A549 treated with RU486 at 1 μM for 4 hours (cell line): ENCODE measurements at places on chromosomes 7 and 10. TPM values are rescaled to one million over a fixed set of nuclear protein-coding genes. Genes with fewer than 3 reads are reported as not detected.

The FAM237B gene
- total RNA-seq = not detected in 5 replicates

The NOBOX gene
- total RNA-seq = not detected in 5 replicates

The ACBD7 gene
- 0.68 to 1.3 TPM (median 0.87 TPM) in 5 replicates for total RNA-seq

The C7orf57 gene
- total RNA-seq = 0.17 to 0.32 TPM (median 0.21 TPM) in 4 of 5 replicates, not detected in the other

The NEUROG3 gene
- total RNA-seq = not detected in 5 replicates

The PLAC9 gene
- 0.46 TPM in 1 of 5 replicates, not detected in the others for total RNA-seq

The EPO gene
- 0.07 to 0.23 TPM in 2 of 5 replicates, not detected in the others for total RNA-seq

The PCGF5 gene
- 30.6 to 36.9 TPM (median 35.2 TPM) in 5 replicates for total RNA-seq

The UBN2 gene
- 1.2 to 3.9 TPM (median 2.7 TPM) in 5 replicates for total RNA-seq

The IFRD1 gene
- 24.9 to 36.9 TPM (median 33.0 TPM) in 5 replicates for total RNA-seq

The PNLIPRP2 gene
- total RNA-seq = 0.10 to 0.32 TPM in 2 of 5 replicates, not detected in the others

The RPEL1 gene
- 0.08 TPM in 1 of 5 replicates, not detected in the others for total RNA-seq

The CUBN gene
- 0.02 to 0.30 TPM (median 0.03 TPM) in 5 replicates for total RNA-seq

The ATP5MK gene
- total RNA-seq = 250 to 552 TPM (median 478 TPM) in 5 replicates

The DGKI gene
- total RNA-seq = 0.27 to 0.86 TPM (median 0.55 TPM) in 4 of 5 replicates, not detected in the other

The ITPRID1 gene
- total RNA-seq = not detected in 5 replicates

The PTPN12 gene
- 44.6 to 71.2 TPM (median 53.2 TPM) in 5 replicates for total RNA-seq

The SEMA3A gene
- 5.0 to 7.0 TPM (median 6.4 TPM) in 5 replicates for total RNA-seq

The KCP gene
- total RNA-seq = 0.08 to 0.18 TPM (median 0.14 TPM) in 5 replicates

The EXOC6 gene
- 10.2 to 19.1 TPM (median 14.0 TPM) in 5 replicates for total RNA-seq

The TRDMT1 gene
- 1.3 to 4.0 TPM (median 3.7 TPM) in 5 replicates for total RNA-seq

The GPR15LG gene
- total RNA-seq = not detected in 5 replicates

The C10orf67 gene
- total RNA-seq = 0.03 to 0.24 TPM (median 0.13 TPM) in 4 of 5 replicates, not detected in the other

The ASB10 gene
- total RNA-seq = not detected in 5 replicates

The TFEC gene
- 0.06 TPM in 1 of 5 replicates, not detected in the others for total RNA-seq

The COL1A2 gene
- total RNA-seq = 0.03 to 0.08 TPM in 2 of 5 replicates, not detected in the others

The GPAM gene
- 3.8 to 6.9 TPM (median 6.8 TPM) in 5 replicates for total RNA-seq

The C7orf25 gene
- total RNA-seq = 1.5 to 4.8 TPM (median 3.1 TPM) in 5 replicates

The NME8 gene
- not detected in 5 replicates for total RNA-seq

The CLCN1 gene
- 0.06 to 0.11 TPM in 2 of 5 replicates, not detected in the others for total RNA-seq

The ZNF425 gene
- 1.1 to 2.4 TPM (median 1.4 TPM) in 5 replicates for total RNA-seq

The OLAH gene
- total RNA-seq = 0.05 TPM in 1 of 5 replicates, not detected in the others

The GHITM gene
- 158 to 219 TPM (median 203 TPM) in 5 replicates for total RNA-seq
